Astrocyte (in vitro differentiated cells and primary cell): ENCODE measurements at places on chromosomes 2 and 18. TPM values are rescaled to one million over a fixed set of nuclear protein-coding genes. Genes with fewer than 3 reads are reported as not detected.
A peak's percentile ranks its signal among the peaks of the same experiment; 100 is the strongest.

- DNase-seq: peak; percentile 89
Observed at GRCh38 chr2:239927424-239927981, 97.6 kb downstream of the NDUFA10 start.

- no peak for DNase-seq
Observed at GRCh38 chr18:75802681-75803080, 375.2 kb upstream of the SMIM21 start.

DNA sequence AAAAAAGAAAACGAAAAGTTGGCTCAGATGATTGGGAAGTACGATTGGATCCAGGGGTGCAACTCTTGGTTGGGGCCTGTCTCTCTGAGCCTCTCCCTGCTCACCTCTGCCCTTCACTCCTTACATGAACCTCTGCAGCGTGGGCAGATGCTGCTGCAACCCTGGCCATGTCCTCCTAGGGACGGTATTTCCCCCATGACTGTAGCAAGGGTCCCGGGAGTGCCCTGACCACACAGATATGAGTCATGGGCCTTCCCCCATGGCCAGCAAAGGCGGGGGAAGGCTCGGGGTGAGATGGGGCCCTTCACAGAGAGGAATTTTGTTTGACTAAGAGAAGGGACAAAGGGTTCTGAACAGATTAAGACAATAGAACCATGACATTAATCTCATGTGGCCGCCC, 129.0 kb downstream of the NCK2 start:
- DNase-seq: peak; percentile 84

- DNase-seq: peak; percentile 72
Observed at GRCh38 chr2:215498431-215498830, 62.6 kb upstream of the FN1 start.

DNA sequence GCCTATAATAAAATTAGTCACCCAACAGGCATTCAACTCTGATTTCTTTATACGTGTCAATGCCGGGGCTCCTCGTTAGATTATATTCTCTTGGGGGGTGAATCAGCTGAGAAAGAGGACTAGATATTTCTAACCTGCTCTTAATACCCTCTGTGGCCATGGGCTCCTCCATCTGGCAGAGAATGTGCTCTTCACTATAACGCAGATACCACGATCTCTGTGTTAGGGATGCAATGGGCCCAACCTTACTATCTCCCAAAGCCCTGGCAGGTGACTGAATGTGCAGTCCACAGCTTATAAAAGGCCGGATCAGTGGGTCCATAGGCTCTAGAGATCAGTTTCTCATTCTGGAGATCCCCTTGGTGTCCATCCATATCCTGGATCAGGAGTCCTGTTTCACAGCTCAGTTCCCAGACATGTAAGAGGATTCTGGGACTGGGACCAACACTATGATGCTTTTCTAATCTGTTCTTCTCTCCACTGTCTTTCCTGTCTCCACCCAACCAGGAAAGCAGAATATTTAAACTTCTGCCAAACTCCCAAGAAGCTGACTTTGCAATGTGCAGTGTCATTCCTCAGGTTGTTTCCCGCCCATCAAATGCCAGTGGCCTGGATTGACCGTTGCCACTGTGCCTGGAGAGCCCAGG, 71.4 kb upstream of the CELF4 start:
- no peak for DNase-seq

DNA sequence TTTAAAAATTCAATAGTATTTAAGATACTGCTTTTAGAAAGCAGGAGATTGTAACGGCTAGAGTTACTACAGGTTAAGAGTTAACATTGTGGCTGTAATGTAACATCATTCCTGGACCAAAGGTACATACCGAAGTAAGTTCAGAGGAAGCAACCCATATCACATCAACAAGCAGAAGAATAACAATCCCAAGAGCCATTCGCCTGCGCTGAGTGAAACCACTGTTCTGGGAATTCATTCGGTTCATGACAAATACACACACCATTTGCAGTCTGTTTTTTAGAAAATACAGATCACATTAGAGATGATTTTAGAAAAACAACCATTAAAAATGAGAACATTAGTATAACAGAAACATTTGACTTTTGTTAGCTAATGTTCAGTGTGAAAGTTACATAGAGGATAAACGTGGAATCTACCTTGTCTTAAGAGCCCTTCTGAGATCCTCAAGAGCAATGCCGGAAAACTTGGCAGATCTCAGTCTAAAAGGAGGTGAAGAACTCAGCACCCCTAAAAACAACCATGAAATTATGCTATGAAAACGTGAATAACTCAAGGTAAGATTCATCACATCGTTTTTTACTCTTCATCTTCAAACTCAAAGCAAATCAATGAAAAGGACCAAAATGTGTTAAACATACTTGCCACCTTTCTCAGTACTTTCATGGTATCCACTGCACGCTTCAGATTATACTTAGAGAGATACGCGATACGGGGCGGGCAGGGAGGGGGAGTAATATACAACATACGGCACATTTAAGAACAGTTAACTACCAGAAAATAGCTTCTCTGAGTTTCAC, 1.2 kb downstream of the SLC35F5 start:
- peak; percentile 12 for DNase-seq

- no peak for DNase-seq
Observed at GRCh38 chr2:84849271-84849952, 31.5 kb downstream of the TRABD2A start.

DNA sequence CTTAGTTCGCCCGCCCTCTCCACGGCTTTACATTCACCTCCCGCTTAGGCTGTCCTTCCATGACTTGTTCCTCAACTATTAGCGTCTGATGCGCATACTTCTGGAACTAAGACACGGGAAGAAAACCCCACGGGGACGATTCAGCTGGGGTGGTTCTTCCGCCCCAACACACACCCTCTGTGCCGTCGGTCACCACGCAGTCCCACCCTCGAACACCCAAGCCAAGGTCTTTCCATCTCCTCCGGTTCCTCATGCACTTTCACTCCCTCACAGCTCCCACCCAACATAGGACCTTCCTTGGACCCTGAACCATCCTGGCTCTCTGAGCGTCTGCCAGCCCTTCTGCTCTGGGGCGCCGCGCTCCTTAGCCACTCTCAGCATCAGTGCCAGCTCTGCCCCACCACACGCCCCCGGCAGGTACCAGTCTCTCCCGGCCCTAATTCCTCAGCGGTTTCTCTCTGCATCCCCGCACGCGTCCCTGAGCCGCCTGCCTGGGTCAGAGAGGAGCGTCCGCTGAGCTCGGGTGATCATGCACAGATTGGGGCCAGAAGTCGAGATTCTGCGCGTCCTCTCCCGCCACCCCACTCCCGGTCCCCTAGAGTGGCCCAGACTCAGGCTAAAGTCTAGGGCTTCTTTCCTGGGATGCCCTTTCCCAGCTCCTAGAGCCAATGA, 522 bp upstream of the SRD5A2 start:
- DNase-seq: no peak

GRCh38 chr2:73890301-73891092, 2.3 kb upstream of the ACTG2 start:
- DNase-seq: no peak

DNA sequence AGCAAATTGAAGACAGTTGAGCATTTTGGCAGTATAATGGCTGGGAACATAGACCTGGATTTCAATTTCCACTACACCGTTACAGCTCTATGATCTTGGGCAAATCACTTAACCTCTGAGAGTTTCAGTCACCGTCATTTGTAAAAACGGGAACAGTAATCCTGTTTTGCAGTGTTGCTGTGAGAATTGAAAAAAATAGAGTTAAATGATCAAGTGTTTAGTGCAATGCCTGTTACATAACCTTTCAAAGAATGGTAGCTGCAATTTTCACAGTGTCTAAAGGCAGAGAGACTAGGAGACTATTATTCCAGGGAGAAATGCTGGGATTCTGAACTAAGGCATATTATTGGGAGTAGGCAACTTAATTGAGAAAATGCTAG, 2.0 kb downstream of the AGPS start:
- DNase-seq: no peak

DNA sequence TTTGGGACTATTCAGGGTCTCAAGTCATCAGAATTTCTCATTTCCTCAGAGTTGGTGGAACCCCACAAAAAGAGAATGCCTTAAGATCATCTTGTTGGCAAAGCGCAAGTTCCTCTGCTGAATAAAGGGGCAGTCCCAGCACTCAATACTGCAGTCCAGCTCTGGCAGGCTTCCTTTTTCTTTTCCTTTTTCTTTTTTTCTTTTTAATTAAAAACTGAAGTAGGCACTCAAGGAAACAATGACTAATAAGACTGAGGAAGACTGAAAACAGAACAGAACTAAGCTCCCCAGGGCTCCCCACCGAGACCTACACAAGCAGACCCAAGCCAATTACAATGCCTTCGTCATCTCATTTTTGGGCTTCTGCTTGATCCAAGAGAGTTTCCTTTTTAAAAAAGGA, 82.0 kb downstream of the STK39 start:
- peak; percentile 51 for DNase-seq

GRCh38 chr2:20216130-20217025, 8.6 kb downstream of the SDC1 start:
- DNase-seq: no peak

DNA sequence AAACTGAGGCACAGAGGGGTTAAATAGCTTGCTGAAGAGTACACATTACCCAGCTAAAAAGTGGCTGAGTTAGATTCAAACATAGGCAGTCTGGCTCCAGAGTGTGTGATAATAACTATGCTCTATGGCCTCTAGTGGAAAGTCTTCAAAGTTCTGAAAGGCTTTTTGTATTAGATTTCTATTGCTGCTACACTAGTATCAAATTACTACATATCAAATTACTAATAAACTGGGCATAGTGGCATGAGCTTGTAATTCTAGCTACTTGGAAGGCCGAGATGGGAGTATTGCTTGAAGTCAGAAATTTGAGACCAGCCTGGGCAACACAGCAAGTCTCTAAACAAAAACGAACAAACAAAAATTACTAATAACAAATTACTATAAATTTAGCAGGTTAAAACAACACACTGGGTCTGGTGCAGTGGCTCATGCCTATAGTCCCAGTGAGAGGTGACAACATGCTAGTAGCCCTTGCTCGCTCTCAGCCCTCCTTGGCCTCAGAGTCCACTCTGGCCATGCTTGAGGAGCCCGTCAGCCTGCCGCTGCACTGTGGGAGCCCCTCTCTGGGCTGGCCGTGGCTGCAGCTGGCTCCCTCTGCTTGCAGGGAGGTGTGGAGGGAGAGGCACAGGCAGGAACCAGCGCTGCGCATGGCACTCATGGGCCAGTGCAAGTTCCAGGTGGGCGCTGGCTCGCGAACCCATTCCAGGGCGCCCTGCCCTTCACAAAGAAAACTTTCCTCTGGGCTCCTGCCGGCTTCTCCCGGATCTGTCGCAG, 38.2 kb upstream of the TWSG1 start:
- no peak for DNase-seq

- no peak for DNase-seq
Observed at GRCh38 chr2:45253151-45253550, 243.9 kb upstream of the SIX2 start.

DNA sequence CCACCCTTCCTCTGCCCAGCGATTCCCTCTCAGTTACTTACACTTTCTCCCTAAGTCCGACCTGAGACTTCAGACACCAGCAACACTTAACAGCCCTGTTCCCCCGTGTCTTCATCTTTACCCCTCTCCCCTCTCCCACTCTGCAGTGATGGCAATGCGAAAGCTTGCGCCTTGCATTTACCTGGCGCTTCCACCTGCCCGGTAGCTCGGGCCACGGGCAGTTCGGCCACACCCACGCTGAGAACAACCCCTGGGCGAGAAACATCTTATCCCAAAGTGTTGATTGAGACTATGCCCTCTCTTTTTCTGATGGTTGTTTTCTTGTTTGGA, 558 bp downstream of the DNAJC10 start:
- no peak for DNase-seq

GRCh38 chr2:23862716-23863426, 64.1 kb downstream of the ATAD2B start:
- DNase-seq: no peak

DNA sequence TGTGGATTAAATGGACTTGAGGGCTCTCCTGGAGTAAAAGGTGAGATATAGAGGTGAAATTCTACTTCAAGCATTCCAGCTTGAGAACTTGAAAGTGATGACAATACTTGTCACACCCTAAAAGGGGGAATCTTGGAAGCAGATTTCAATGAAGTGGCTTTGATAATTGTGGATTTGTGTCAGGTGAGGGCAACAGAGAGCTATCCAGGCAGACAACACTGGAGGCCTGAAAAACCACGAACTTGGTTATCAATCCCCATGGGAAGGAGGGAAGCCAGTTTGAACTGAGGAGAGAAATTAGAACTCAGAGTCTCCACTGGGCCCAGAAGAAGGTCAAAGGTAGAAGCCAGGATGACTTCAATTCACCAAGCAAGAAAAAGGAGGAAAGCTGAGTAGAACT, 263.9 kb downstream of the FIGN start:
- peak; percentile 11 for DNase-seq

DNA sequence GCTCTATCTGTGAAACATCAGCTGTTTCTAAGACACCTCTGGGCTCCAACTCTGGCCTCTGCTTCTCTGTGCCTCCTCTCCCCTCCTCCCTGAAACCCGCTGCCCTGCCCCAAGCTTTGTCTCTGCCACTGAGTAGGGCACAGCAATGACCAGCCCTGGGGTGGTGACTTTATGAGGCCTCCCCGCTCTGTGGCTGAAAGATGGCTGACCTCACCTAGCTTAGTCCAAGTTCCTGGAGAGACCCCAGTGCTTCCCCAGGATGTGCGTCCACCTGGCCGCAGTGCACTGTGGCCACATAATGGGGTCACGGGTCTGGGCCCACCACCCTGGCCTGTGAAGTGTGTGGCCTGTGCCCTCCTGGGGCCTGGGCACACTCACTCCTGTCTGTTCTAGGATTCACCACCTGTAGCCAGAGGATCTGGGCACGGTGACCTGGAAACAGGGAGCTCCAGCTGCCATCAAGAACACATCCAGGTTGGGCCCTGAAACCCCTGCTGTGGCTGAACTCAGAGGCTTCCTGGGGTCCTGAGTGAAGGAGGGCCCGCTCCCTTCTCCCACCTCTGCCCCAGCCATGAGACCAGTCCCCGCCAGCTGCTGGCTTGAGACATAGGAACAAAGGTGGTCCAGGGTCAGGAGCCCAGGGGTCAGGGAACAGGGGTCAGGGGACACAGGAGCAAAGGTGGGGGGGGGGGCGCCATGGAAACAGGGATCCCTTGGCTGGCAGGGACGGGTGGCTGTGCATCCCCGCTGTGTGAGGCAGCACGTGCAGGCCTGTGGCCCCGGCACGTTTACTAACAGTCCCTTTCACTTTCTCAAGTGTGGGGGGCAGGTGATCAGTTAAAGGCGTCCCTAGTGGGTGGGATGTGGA, 29.3 kb upstream of the OTOS start:
- no peak for DNase-seq

- DNase-seq: no peak
Observed at GRCh38 chr18:33708876-33709275, 130.9 kb downstream of the ASXL3 start.

GRCh38 chr18:31170335-31170734, 7.7 kb upstream of the DSC1 start:
- DNase-seq: no peak

GRCh38 chr2:12169721-12170120, 423.3 kb downstream of the LPIN1 start:
- DNase-seq: peak; percentile 95

GRCh38 chr2:64852771-64853241, 136.4 kb upstream of the SLC1A4 start:
- no peak for DNase-seq

GRCh38 chr2:42967959-42968674, 175.7 kb upstream of the HAAO start:
- DNase-seq: peak; percentile 87

Gene CAPN13
- total RNA-seq: not detected in 2 replicates

Gene ST8SIA5
- 0.24 and 0.36 TPM in 2 replicates for total RNA-seq

Gene SERPINB3
- total RNA-seq: not detected in 2 replicates

Gene NEUROD1
- not detected in 2 replicates for total RNA-seq

Gene CPS1
- 5.8 and 8.0 TPM in 2 replicates for total RNA-seq

Gene CRYGC
- total RNA-seq: not detected in 2 replicates

Gene LYPD1
- 51.1 and 61.6 TPM in 2 replicates for total RNA-seq

Gene TDRD15
- not detected in 2 replicates for total RNA-seq

Gene PDCL3
- 35.4 and 35.5 TPM in 2 replicates for total RNA-seq

Gene MC5R
- total RNA-seq: 0.26 and 0.57 TPM in 2 replicates

Gene RDH14
- total RNA-seq: 16.0 and 18.8 TPM in 2 replicates

Gene GPR45
- 0.22 TPM in 1 of 2 replicates, not detected in the other for total RNA-seq
